LHCN-M2 (cell line): ENCODE measurements at places on chromosomes 7 and 10. TPM values are rescaled to one million over a fixed set of nuclear protein-coding genes. Genes with fewer than 3 reads are reported as not detected.
A peak's percentile ranks its signal among the peaks of the same experiment; 100 is the strongest.

- DNase-seq, result peak; percentile 52
Observed at GRCh38 chr10:17910125-17910789, 41.5 kb upstream of the SLC39A12 start.

DNA sequence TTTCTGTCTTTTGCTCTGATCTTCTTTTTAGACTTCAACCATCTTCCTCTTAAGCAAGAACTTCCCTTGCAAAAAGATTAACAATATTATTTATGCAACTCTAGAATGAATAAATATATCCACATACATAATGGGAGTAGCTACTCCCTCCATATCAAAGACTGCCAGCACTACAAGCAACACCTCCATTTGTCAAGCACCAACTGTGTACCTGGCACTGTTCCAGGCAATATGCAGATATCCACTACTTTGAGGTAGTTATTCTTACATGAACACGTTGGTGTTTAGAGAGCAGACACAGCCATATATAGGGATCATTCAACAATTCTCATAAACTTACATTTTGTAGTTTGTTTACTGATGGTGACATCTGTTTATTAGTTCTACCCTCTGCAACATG, 83.6 kb upstream of the CACNB2 start:
- DNase-seq, result no peak

DNA sequence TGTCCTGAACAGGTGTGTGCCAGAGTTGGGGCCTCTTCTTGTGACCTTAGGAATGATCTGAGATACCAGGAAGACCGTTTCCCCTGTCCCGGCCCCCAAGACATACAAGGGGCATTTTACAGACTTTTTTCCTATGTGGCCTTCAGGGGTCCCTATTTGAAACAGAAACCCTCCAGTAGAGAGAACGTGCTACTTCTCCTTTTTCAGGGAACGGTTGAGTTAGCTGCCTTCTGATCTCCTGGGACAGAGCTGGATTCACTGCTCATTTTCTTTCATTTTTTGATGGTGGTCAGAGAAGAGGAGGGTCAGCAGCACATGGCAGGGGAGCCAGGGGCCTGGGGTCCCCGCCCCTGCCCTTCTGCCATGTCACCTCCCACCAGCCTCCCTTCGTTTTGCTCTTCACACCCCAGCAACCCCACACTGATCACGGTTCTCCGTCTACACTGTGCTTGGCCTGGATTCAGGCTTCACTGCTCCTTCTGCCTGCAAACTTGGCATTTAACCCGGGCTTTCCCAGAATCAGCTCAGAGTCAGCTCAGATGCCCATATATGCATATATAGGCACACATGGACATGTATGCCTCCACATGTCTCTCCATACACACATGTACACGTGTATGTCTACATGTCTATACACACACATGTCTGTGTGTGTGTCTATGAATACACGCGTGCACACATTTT, 138.1 kb upstream of the BTBD16 start:
- DNase-seq, result no peak

GRCh38 chr7:45872116-45873034, 507 bp downstream of the CCDC201 start:
- DNase-seq, result no peak

GRCh38 chr7:126529254-126529653, 723.5 kb downstream of the GRM8 start:
- peak; percentile 32 for DNase-seq

DNA sequence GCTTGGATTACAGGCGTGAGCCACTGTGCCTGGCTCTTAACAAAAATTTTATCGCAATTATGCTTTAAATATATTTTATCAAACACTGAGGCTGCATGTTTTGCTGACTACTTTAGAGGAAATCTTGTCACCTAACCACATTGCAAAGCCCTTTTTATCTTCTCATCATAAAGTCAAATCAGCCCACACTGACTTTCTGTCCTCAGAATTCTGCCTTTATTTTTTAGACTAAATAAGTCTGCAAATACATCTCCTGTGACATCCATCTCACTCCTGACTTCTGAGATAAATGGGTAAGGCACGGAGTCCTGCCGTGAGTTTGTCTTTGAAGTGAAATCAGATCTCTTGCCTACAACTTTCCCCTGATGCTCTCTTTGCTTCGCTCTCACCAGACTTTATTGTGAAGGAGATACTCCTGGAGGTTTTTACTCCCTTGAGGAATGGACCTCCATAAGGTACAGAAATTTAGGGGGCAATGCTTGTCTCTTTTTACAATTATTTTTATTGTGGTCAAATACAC, 23.5 kb upstream of the UCMA start:
- no peak for DNase-seq

GRCh38 chr10:90819911-90820310, 37.9 kb downstream of the HTR7 start:
- no peak for DNase-seq

- DNase-seq, result no peak
Observed at GRCh38 chr7:142500366-142500765, 242.5 kb upstream of the PRSS58 start.

DNA sequence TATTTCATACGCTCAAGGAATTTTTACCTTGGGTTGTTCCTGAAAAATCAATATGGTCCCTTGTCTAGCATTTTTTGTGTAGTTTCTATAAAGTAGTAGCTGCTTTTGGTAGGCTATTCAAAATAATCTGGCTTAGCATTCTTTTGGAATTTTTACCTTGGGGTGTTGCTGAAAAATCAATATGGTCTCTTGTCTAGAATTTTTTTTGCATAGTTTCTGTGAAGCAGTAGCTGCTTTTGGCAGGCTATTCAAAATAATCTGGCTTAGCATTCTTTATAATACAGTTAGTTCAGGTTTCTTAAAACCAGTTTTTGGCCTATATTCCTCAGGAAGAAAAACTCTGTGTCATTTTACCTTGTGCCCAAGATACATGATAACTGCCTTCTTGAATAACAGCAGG, 301.9 kb downstream of the SUGCT start:
- DNase-seq, result no peak

DNA sequence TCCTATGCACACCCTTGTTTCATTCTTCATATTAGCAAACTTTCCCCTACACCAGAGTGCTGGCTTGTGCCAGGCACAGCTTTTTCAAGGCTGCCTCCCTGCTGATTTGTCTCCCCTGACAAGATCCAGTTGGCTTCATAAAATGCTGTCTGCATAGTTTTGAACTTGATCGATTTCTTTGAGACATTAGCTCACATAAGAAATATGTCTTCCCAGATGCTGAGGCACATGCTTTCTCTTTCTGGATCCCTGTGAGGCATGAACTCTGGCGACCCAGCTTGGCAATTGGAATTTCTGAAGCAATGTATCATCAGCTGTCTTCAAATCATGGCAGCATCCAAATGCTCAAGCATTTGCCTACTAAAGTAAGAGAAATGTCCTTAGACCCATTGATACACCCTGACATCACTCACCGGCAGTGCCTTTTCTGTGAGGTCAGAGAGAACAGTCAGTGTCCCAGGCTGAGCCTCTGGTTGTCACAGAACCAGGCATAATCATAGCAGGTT, 616.4 kb upstream of the GHITM start:
- no peak for DNase-seq

- DNase-seq, result no peak
Observed at GRCh38 chr10:107859065-107859464, 694.6 kb upstream of the SORCS1 start.

- no peak for DNase-seq
Observed at GRCh38 chr7:148211740-148212151, 378.8 kb upstream of the C7orf33 start.

DNA sequence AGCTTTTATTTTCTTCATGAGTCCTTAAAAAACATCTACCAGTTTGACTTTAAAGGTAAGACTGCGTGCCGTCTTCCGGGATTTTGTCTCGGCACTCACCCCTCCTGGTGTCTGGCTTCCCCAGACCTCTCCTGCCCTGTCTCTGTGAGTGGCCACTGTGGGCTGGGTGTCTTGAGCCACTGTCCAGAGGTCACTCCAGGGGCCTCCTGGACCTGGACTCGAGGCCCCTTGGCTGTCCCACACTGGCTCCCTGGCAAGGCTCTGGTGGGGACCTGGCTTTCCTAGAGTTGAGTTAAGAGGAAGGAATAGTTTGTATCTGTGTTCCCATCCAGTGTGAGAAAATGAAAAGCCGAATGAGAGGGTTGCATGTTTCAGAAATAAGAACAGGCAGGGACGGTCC, 95.5 kb downstream of the NKX6-2 start:
- no peak for DNase-seq

DNA sequence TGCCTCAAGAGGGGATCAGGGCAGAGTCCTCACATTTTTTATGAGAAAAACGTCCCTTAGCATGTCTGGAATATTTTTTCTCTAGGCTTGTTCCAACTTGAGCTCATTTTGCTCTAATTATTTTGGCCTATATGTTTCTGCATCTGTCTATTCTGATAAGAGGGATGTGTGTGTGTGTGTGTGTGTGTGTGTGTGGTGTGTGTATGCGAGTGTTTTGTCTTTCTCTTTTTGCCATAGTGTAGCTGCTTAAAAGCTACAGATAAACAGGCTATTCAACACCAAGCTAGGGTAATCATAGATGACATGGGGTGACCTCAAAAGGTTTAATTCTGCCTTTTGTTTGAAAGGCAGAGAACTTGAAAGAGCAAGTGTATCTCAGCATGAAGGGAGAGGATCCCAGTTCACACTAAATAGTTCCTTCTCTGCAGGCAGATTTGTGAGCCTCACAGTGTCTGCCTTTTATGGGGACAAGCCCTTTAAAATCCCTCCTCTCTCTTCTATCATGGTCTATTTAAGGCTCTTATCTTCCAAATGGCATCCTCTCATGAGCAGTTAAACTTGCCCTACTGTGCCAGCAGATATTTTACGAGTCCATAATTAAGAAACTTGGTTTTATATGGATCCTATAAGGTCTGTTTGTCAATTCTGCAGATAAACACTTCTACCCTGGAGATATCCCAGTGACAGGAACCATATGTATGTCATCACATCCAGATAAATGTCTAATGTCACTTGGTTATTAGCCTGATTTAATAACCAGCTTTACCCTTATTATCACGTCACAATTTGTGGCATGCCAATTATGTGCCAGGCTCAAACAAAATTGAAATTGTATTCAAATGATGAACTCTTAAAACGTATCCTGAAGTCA, 202.9 kb upstream of the MTPN start:
- DNase-seq, result no peak

GRCh38 chr7:44639671-44640321, 33.4 kb downstream of the OGDH start:
- DNase-seq, result peak; percentile 83

DNA sequence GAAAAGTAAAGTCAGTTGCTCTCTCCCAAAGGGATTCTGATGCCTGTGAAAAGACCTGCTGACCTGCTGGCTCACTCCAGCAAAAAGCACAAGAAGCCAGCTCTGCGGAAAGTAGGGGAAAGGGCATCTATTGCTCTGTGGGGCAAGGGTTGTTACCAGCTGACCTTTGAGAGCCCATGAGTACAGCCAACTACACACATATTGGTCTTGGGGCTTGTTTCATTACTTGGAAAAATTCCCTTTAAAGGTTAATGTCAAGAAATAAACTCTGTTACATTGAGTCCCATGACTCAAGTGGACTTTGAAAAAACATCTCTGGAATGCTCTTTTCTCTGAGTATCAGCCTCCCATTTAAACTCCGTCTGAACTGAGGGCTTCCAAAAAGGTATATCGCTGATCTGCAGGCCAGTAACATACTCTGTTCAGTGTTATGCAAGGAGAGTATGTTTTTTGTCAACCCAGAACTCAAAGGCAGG, 53.2 kb downstream of the PANK1 start:
- DNase-seq, result no peak

DNA sequence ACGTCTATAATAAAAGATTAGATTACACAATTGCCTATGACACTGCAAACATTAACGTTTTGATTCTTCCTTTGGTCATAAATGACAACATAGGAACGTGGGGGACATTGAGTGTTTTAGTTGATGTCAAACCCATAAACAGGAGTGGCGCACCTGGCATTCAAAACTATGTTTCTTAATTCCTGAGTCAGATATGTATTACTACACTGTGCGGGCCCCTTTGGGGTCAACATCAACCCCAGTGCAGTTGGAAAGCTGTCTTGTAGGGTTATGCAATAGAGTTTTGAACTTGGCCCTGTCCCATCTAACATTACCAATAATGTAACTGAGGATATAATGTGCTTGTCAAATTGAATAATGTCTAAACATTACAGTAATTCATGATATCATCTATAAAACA, 156.5 kb downstream of the CSTF2T start:
- DNase-seq, result no peak

The PLAC9 gene
- total RNA-seq, result not detected in 2 replicates

The FOXI2 gene
- not detected in 2 replicates for total RNA-seq

The ANKRD7 gene
- 1.5 and 3.6 TPM in 2 replicates for total RNA-seq

The STEAP1B gene
- total RNA-seq, result not detected in 2 replicates

The TWIST1 gene
- total RNA-seq, result 145 and 175 TPM in 2 replicates

The AKR1C8 gene
- total RNA-seq, result not detected in 2 replicates

The SPOCK2 gene
- total RNA-seq, result 0.06 and 0.29 TPM in 2 replicates

The TMEM196 gene
- total RNA-seq, result not detected in 2 replicates

The FAS gene
- 55.0 and 55.7 TPM in 2 replicates for total RNA-seq

The RPEL1 gene
- total RNA-seq, result not detected in 2 replicates

The PILRA gene
- total RNA-seq, result not detected in 2 replicates

The PCLO gene
- 0.19 and 0.57 TPM in 2 replicates for total RNA-seq
